C1 segment of cervical spinal cord (tissue), 14 donors: ENCODE measurements at places on chromosomes 5 and 9.

GRCh38 chr5:172410160-172410559 lies 44.2 kb downstream of the SH3PXD2B start:
- DNase-seq = no peak

- DNase-seq = no peak
These were observed 51.4 kb upstream of the PDZD2 start for GRCh38 chr5:31587546-31587945.

DNA sequence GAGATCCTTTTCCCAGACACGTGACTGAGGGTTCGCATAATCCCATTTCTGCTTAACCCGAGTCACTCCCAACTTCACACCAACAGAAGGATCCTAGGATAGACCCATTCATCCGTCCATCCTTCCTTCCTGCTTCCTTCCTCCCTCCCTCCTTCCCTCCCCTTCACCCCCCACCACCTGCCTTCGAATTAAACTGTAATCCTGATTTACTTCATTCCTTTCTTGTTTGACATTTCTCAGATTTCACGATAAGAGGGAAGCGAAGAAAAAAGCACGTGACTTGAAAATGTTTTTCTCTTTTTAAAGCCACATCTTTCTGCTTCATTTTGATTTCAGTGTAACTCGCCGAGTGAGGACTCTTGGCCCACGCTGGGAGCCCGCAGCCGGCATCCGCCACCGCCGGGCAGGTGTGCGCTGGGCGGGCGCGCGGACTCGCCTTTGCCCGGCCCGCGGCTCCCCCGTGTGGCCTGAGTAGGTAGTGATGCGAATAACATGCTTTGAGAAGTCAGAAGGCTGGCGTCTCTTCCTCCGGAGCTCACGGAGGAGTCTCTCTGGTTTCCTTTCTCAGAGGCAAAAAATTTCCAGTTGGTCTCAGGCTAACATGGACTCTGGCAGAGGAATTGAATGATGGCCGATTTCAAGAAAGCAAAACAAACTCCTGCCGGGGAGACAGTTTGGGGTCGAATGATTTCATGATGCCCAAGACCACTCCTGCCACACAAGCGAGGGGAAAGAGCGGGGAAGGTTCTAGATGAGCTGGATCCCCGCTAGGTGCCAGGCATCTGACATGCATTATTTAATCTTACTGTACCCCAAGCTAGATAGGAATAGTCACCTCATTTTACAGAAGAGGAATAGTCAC lies 117.7 kb downstream of the SLC12A2 start:
- DNase-seq = peak; percentile 20

- no peak for DNase-seq
These were observed 530 bp downstream of the BBLN start for GRCh38 chr9:128160603-128160987.

DNA sequence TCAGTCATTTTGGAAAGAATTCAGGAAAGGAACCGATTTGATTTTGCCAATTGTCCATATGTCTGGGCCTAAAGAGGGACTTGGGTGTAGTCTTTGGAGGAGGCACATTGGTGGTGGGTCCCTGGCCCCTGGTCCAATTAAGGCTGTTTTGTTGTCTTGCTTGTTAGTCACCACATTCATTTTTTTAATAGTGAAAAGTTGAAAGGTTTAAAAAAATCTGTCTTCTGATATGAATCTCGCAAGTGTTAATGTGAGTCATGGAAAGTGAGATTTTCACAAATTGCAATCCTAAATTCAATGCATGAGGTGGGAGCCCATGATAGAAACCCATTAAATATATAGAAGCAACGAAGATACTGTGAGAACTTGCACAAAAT lies 165.9 kb upstream of the OTULINL start:
- no peak for DNase-seq

- DNase-seq = no peak
These were observed 424.8 kb downstream of the TMEM38B start for GRCh38 chr9:106119176-106119575.

- no peak for DNase-seq
These were observed 33.3 kb upstream of the ABCA1 start for GRCh38 chr9:104961238-104961637.

GRCh38 chr5:40503439-40503838 lies 176.3 kb upstream of the PTGER4 start:
- no peak for DNase-seq

GRCh38 chr9:91572811-91573210 lies 149.2 kb upstream of the NFIL3 start:
- DNase-seq = no peak

GRCh38 chr5:129124608-129125007 lies 30.1 kb downstream of the ISOC1 start:
- DNase-seq = no peak

GRCh38 chr5:164422400-164422799 lies 917.0 kb downstream of the MAT2B start:
- no peak for DNase-seq

- no peak for DNase-seq
These were observed 28.2 kb upstream of the CPLX2 start for GRCh38 chr5:175842951-175843793.

- DNase-seq = no peak
These were observed 818 bp upstream of the OBP2A start for GRCh38 chr9:135544981-135545635.

DNA sequence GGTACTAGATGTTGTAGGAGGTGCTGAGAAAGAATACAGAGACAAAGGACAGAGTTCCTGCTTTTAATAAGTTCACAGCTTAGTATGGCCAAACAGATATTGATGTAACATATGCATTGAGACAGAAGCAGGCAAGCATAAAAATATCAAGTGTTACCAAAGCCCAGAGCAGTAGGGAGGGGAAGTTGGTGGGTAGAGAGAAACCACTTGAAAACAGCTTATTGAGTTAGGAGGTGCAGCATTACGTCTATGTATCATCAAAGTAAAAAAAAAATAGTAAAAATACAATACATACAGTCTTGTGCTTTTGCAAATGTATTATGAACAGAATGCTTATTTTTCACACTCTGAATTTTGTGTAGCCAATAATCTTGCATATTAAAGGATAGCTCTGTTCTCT lies 441.8 kb upstream of the SGCD start:
- DNase-seq = no peak

GRCh38 chr9:133160742-133161546 lies 2.8 kb downstream of the GBGT1 start:
- no peak for DNase-seq

DNA sequence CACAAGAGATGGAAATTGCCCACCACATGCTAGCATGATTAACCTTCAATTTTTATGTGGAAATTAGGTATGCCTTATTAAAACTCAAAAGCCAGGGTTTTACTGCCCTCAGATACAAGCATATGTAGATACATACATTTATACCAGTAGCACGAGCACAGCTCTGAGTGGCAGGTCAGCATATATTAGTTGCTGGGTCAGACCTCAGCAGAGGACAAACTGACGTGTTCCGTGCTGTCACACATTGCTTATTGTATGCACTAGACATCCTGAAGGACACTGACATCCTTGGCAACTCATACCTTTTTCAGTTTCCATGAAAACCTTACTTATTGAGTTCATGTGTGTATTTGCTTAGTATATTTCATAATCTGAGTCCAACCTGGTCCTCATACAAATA lies 307.7 kb downstream of the TLE1 start:
- DNase-seq = no peak

GRCh38 chr9:132409828-132410528 lies at the start of gene CFAP77:
Gene CFAP77, plus strand, starts transcription at chr9:132410211. Its CDS starts 61 bp downstream, at chr9:132410272.
- DNase-seq = peak; percentile 0

- no peak for DNase-seq
These were observed 372.8 kb downstream of the PLK2 start for GRCh38 chr5:58087123-58087522.

GRCh38 chr9:91758491-91758981 lies 191.5 kb downstream of the ROR2 start:
- DNase-seq = no peak

DNA sequence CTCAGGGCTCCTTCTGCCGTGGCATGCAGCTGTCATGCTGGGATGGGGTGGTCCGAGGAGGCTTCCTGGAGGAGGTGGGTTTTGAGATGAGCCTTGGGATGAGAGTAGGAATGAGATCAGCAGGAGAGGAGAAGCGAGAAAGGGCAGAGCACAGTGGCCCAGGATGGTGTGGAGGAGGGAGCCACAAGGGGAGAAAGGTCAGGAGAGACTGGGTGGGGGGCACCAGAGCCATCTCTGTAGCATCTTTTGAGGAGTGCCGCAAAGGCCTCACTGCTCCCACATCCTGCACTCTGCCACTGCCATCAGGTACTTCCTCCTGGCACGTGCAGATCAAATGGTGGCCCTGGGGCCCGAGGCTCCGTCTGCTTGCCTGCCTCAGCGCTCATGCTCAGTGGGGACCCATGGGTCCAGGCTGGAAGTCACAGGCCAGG lies 150.2 kb downstream of the MACROH2A1 start:
- no peak for DNase-seq

DNA sequence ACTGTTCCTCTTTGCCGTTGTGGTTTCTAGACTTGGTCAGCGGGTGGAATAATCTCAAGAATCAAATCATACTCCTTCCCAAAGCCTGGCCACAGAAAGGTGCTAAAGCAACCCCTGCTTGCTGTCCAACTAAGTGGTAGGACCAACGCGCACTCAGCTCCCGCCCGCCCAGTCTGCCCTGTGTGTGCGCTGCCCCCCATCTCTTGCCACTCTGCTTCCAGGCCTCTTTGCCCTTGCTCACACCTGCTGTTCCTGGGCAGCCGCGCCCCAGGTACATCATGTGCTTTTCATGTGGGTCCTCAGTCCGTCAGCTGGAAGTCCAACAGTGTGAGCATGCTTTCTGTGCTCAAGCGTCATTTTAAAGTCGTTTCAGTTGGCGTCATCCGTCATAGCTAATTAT lies 65.5 kb downstream of the SYK start:
- no peak for DNase-seq

DNA sequence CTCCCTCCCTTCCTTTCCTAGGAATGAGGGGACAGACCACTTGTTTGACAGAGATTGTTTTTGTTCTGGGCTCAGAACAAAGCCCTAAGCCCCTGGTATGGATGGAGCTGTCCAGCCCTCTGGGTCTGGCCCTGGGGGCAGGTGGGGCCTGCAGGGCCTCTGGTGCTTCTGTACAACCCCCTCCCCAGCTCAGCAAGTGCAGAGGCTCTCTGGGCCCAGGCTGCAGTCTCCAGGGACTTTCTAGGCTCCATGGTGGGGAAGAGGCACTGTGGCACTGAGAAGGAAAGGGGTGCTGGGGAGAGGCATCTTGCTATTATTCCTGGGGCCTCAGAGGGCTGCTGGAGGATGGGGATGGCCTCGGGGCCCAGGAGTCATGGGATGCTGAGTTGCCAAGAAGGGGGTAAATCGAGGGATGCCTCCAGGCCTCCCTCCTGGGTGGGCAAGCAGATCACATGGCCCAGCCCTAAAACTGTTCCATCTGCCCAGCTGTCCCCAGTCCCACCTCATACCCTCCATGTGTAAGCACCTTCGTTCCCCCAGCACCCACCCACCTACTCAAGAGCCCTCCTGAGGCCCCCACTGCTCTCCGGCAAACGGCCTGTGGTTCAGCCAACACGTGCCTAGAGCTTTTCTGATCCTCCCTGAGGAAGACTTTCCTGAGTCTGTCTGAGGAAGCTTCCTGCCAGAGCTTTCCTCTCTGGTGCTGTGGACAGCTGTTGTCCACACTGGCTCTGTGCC lies 225.7 kb downstream of the CACNA1B start:
- DNase-seq = no peak

DNA sequence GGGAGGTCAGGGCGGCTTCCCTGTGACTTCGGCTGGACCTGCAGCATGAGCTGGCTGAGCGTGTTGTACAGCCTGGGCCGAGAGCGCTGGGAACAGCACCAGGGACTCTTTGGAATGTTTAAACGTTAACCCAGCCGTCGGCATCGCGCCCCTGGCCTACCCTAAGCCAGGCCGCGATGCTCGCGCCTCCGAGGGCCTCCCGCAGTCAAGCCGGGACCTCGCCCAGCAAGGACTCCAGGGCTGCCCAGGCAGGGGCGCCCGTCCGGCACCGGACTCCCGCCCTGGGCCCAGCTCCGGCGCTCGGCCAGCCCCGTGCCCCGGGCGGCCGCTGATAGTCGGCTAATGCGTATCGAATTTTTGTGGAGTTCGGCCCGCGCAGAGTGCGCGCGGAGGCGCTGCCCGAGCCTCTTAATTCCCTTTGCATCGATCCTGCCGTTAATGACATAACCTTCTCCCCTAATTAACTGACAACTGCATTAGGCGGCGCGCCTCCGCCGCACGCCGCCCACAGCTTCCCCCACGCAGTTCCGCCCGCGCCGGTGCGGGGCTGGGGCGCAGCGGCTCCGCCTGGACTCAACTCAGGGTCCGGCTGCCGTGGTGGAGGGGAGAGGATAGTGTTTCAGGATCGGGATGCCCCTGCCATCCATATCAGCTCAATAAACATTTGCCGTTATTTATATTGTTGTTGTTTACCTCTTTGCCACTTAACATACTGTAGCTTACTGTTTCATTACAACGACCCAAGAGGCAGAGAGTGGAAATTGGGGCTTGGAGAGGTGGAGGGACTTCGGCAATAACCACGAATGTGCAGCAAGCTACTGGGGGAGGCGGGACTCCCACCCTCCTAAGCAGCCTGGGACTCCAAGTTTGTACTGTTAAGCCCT lies 28.8 kb upstream of the CDC23 start:
- no peak for DNase-seq

DNA sequence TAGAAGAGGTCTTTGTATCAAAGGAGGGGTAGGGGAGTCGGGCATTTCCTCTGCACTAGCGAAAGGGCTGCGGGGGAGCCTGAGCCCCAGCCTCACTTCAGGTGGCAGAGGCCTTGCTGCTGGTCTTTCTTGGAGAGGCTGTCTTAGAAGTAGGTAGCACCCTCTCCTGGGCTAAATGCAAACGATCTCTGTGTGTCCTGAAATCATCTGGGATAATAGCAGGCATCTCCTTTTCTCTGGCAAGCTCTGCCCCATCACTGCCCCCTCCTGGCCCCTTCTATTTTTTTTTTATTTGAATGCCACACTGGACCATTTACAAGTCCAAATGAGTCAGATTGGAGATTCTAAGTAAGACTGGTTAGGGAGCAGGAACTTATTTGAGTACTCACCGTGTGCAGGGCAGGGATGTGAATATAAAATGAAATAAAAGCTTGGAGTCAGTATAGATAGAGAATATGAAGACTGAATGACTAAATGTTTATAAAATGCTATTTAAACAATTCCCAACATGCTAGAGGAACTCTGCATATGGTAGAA lies 137.1 kb downstream of the FGF1 start:
- DNase-seq = peak; percentile 79

GRCh38 chr9:131864531-131864930 lies 124.7 kb upstream of the RAPGEF1 start:
- no peak for DNase-seq

DNA sequence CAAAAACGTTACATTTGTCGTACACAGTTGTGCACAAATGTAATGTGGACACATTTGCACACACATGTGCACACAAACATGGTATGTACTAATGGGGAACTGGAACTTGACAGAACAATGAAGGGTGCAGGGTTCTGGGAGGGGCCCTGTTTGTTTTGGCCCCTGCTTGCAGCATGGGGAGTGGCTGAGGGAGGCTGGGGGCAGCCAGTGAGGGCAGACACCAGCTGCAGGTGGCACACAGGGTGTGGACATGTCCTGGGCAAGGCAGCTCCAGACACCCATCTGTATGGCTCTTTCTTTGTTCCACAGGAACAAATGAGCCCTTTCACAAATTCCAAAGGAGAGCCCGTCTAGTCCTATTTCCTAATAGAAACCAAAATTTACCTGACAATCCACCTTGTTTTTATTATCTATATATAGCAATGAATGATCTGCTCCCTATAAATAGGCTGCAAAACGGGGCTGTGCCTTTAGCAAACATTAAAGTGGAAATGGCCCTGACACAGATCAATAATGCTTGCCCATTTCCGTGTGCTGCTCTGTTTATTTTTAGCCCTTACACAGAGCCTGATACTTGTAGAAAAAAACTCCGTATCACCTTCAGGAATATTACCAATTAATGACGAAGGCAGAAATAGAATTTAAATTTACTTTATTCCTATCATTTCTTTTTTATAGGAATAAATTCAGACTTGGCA lies 26.4 kb downstream of the MARCHF3 start:
- DNase-seq = no peak

- no peak for DNase-seq
These were observed 62.3 kb downstream of the FOXI1 start for GRCh38 chr5:170168002-170168401.
